Lower leg skin (tissue), 4 donors: ENCODE measurements at places on chromosomes 2 and 18. TPM values are rescaled to one million over a fixed set of nuclear protein-coding genes. Genes with fewer than 3 reads are reported as not detected.

The STK25 gene
- 137 TPM for total RNA-seq

The TMEM214 gene
- 31.5 TPM for total RNA-seq

The RAB6C gene
- not detected for total RNA-seq

The SNORC gene
- total RNA-seq: 2.5 TPM

The FAM237A gene
- not detected for total RNA-seq

The IL36B gene
- total RNA-seq: 5.6 TPM

The GBX2 gene
- total RNA-seq: 0.13 TPM

The SERPINB11 gene
- total RNA-seq: not detected

The SEPTIN10 gene
- 134 TPM for total RNA-seq

The CABLES1 gene
- total RNA-seq: 30.1 TPM

The DUSP2 gene
- total RNA-seq: 51.5 TPM

The STPG4 gene
- total RNA-seq: 4.1 TPM

The PRSS56 gene
- total RNA-seq: not detected

The ANKRD53 gene
- 0.27 TPM for total RNA-seq

The IL1RL1 gene
- total RNA-seq: 0.88 TPM

The DOK6 gene
- total RNA-seq: 0.21 TPM

The SOWAHC gene
- total RNA-seq: 85.9 TPM

The IGFBP5 gene
- 164 TPM for total RNA-seq

The MROH2A gene
- total RNA-seq: 0.26 TPM

The GCA gene
- total RNA-seq: 28.2 TPM

The ERICH2 gene
- total RNA-seq: 0.58 TPM

The TRABD2A gene
- 0.17 TPM for total RNA-seq

The SERPINB2 gene
- total RNA-seq: 89.9 TPM

The MYO1B gene
- 24.6 TPM for total RNA-seq

The ARHGAP25 gene
- total RNA-seq: 5.6 TPM

The INHBB gene
- 9.4 TPM for total RNA-seq

The KIF1A gene
- 2.2 TPM for total RNA-seq

The SULT1C4 gene
- total RNA-seq: 1.1 TPM

The CHRNG gene
- not detected for total RNA-seq
